Mesendoderm (in vitro differentiated cells): ENCODE measurements at places on chromosomes 7 and 10.

- no peak for DNase-seq
Observed at GRCh38 chr10:107666214-107666613, 501.7 kb upstream of the SORCS1 start.

- no peak for DNase-seq
Observed at GRCh38 chr10:9009505-9009904, 955.0 kb downstream of the GATA3 start.

- DNase-seq: no peak
Observed at GRCh38 chr7:4769761-4770160, 5.7 kb upstream of the AP5Z1 start.

DNA sequence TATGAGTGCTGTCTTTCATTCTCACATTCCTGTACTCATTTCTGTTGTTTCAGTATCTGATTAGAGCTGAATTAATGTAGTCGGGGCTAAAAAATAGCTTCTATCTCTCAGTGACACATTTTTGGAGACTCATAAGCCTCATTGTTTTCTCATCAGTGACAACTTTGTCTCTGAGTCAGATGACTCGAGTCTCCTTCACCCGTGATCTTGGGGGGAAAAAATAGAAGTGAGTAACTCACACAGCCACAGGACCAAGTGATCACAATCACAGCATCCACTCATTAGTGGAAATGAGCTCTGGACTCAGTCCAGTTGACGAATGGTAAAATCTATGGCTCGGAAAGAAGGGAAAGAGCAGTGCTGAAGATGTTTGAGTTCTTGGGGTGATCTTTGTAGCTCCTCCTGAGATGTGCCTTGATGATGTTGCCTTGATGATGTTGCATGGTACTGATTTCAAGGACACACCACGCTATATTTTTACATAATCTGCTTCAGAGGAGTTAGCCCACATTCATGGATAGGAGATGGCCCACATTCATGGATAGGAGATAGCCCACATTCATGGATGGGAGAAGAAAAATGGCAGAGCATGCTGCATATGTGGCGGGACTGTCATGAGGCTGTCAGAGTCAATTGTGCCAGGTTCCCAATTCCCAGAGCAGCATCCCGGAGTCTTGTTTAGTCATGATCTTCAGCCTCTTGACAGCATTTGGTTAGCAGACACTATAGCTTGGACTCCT lies 214.7 kb downstream of the CELF2 start:
- DNase-seq: no peak

DNA sequence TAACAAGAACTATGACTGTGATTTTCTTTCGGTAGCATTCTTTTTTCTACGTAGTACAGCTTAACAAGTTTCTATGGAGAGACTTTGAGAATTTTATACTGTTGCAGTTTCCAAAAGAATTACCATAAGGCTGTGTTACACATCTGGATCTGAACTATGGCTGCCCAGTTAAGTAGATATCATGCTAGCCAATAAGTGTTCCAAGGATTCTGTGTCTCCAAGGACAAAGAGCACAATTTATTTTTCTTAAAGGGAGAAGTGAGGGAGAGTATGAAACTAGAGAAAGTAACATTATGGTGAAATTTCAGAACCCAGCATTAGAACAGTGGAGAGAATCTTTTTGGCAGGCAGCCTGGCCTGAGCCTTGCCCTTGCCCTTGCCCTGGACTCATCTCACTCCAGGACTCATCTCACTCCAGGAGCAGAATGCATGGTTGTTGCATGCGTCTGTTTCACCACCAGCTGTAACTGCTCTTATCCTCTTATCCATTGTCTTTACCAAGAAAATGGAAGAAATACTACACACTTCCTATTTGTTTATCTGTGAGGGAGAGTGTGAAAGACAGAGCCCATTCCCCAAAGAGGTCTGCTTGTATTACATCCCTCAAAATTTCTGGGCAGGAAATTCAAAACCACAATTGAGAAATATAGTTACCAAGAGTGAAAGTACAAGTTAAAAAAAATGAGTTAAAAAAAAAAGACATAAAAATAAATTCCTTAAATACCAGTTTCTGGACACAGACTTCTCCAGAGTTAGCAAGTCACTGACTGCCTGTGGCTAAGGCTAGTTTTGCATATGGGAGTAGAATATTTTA lies 1067.5 kb downstream of the NRG3 start:
- DNase-seq: no peak

GRCh38 chr10:95661818-95662217 lies 5.3 kb upstream of the ALDH18A1 start:
- no peak for DNase-seq

GRCh38 chr7:116135306-116135705 lies 75.0 kb upstream of the TES start:
- DNase-seq: no peak

GRCh38 chr10:1485357-1485756 lies 252.0 kb downstream of the ADARB2 start:
- DNase-seq: no peak

DNA sequence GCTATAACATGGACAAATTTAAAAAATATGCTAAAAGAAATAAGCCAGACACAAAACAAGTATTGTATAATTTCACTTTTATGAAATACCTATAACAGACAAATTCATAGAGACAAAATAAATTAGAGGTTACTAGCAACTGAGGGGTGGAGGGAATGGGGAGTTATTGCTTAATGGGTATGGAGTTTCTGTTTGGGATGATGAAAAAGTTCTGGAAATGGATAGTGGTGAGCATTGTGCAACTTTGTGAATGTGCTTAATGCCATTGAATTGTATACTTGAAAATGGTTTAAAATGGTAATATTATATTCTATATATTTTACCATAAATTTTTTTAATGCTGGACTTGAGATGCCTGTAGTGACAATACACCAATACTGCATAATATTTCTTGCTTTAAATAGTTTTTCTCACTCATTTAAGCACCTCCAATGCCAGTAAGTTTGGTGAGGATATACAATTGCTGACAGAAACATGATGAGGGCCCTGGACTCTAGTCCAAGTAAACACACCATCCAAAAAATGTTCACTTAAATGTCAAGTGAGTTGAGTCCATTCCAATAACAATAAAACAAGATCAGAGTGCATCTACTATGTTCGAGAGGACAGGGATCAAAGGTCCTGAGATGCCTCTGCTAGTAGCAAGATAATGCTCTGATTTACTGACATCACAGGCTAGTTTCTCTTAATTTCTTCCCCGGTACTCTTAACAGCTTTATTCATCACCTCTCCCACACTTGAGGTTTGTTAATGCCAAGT lies 71.9 kb downstream of the NT5C2 start:
- DNase-seq: no peak

- DNase-seq: no peak
Observed at GRCh38 chr7:115662120-115662519, 368.4 kb downstream of the TFEC start.

DNA sequence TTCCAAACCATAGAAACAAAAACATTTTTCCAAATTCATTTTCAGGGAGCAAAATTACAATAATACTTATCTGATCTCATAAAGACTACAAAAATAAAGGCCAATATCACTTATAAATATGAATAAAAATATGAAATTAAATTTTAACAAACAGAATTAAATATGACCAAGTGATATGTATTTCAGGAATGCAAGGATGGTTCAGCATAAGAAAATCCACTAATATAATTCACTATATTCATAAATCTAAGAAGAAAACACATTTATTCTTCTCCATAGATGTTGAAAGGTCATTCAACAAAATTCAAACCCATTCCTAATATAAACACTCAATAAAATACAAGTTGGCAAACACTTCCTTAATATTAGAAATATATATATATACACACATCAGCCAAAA lies 115.2 kb upstream of the TMEM168 start:
- no peak for DNase-seq
